ENCODE measurements at places on chromosomes 5 and 9.

DNA sequence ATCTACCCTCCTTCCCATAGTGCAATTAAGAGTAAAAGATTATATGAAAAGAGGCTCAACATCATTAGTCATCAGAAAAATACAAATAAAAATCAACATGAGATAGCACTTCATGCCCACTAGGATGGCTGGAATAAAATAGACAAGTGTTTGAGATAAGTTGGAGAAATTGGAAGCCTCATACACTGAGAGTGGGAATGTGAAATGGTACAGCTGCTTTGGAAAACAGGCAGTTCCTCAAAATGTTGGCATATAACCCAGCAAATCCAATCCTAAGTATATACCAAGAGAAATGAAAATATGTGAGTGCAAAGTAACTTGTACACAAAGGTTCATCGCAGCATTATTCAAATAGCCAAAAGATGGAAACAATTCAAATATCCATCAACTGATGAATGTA is 9.8 kb downstream of the SPATA31D3 start:
- DNase-seq: no peak

DNA sequence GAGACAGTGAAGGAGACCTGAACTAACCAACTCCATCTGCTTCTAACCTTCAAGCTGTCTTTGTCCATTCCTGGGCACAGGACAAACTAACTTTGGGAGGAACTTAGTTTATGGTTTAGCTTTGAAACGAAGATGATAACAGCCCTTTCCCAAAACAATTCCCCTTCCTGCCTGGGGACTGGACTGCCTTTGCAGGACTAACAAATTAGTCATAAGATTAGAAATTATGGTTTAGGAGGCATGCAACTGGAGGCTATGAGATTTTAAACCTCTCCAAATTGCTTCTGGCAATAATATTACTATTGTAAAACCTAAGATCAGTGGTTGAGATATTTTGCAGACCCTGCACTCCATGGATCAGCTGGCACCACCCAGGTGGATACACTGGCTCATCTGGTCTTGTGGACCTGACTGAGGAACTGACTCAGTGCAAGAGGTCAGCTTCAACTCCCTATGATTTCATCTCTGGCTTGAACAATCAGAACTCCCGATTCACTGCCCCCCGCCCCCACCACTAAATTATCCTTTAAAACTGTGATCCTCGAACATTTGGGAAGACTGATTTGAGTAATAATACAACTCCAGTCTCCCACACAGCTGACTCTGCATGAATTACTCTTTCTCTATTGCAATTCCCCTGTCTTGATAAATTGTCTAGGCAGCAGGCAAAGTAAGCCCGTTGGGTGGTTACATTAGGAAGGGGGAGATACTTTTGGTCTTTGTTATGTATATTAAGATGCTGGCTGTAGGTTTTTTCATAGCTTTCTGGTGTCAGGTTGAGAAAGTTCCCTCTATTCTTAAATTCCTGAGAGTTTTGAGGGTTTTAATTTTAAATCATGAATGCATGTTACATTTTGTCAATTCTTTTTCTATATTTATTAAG is 213.3 kb downstream of the TSSK1B start:
- DNase-seq: no peak

DNA sequence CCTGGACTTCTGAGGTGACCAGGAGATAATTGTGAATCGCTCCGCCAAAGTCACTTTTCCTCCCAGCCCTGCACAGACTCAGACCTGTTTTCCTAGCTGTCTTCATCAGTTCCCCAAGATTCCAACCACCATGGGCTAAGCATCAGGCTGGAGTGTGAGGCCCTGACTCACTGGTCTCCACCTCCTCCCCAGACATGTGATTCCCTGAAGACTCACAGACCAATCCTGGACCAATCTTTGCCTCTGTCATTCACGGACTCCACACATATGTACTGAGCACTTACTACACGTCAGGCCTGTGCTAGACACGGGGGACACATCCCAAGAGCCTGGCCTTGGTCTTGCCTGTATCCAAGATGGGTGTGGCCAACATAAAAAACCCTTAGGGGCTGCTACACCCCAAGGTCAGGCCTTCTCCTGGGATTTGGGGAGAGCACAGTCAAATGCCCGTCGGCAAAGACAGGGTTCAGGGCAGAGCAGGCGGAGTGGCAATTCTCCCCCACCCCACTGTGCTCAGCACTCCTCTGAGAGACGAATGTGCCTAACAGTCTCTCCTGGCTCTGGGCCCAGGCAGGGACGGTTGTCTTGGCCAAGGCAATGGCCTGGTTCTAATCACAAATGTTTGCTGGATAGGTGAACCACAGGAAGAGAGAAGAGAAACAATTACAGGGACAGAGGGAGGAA is 11.9 kb downstream of the EEIG1 start:
- no peak for DNase-seq

- DNase-seq: no peak
Measured at GRCh38 chr5:96197347-96197746, 235.7 kb upstream of the ELL2 start.

DNA sequence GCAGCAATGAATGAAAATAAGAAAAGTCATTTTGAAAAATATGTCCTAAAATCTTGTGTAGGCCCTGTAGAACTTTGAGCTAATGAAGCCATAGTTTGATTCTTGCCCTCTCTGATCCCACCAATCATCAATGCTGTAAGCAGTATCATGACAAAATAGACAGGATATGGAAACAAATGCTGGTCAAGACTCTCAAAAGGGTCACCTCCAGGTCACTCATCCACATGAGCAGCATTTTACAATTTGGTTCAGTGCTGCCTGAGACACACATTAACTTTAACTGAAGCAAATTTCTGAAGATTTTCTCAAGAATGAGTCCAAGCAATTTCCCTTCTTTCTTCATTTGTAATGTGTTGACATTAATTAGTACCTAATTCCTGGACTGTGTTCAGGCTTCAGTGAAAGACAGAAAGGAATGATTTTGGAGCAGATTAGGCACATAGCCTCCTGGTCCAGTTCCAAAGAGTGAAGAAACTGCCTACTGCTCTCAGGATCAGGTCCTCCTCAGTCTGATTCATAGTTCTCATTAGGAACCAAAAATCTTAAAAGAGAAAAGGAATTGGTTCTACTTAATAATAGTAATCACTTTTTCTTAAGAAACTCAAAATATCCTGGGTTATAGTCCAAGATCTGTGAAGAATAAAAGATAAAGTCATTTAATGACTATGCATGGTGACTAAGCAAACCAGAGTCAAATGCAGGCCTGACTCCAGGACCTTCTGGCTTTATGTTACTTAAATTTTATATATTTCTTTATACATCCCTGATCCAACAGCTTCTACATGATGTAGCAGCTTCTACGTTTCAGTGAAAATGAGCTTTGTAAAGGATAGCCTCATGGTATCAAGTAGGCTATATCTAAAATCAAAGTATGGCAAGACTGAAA is 192.1 kb upstream of the RGMB start:
- no peak for DNase-seq

DNA sequence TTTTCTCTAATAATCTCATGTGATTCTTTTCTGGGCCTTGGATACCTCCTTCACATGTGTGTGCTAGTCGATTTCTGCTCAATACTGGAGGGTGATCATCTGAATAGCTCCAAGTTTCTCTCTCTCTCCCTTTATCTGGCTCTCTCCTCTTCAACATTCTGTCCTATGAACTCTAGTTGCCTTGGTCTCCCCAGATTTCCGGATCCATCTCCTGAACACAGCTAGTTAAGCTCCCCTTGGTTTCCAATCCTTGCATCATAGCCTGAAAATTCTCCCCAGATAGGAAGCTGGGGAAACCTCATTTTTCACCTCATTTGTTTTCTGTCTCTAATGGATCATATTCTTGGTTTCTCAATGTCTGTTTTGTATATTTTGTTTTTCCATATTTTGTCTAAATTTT is 832.3 kb downstream of the MTRR start:
- no peak for DNase-seq

GRCh38 chr9:107178293-107178692 is 104.8 kb upstream of the RAD23B start:
- no peak for DNase-seq

GRCh38 chr5:94751460-94751859 is 133.0 kb downstream of the SLF1 start:
- no peak for DNase-seq

- DNase-seq: no peak
Measured at GRCh38 chr9:19102181-19102630, 498 bp downstream of the HAUS6 start.

DNA sequence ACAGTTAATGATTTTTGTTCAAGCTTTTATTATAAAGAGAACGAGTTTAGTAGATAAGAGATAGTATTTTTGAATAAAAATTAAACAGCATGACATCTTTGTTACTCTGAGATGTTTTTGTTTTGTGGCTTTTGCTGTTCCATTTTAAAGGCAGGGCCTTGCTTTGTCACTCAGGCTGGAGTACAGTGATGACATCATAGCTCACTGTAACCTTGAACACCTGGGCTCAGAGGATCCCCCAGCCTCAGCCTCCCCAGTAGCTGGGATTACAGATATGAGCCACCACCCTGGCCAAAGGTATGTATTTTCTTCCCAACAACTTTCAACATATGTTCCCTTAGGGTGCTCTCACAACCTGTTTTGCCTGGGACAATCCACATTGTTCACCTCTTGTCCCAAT is 730.9 kb upstream of the RGMB start:
- no peak for DNase-seq

DNA sequence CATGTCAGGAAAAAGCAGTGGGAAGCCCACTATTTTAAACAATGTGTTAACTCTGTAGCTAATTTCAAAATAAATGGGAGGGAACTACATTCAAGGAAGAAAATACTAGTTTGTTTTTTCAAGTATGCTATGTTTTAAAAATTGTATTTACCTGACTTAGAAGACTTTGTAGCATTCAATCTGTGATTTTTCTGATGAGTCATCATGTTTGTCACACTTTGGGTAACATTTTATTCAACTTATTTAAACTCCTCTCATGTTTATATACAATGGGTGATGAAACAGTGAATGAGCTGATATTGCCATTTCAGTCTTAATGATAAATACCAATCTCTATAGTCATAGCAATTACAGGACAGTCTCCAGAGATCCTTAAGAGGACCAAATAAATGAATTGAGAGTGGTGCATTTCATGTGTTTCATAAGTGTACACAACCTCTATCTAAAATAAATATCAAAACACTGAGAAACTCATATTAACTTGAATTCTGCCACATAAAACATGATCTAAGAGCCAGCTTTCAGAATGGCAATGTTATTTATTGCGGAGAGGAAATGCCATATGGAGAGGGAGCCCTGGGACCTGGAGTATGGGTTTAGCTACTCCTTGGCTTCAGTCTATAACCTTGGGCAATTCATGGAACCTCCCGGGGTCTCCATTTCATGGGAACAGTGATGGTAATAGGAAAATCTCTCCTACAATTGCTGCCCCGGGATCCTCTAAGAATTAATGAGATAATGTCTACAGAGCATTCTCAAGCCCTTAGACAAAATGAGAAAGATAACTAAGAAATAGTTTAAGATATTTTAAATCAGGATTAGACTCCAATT is 913.9 kb downstream of the TLE4 start:
- DNase-seq: no peak

DNA sequence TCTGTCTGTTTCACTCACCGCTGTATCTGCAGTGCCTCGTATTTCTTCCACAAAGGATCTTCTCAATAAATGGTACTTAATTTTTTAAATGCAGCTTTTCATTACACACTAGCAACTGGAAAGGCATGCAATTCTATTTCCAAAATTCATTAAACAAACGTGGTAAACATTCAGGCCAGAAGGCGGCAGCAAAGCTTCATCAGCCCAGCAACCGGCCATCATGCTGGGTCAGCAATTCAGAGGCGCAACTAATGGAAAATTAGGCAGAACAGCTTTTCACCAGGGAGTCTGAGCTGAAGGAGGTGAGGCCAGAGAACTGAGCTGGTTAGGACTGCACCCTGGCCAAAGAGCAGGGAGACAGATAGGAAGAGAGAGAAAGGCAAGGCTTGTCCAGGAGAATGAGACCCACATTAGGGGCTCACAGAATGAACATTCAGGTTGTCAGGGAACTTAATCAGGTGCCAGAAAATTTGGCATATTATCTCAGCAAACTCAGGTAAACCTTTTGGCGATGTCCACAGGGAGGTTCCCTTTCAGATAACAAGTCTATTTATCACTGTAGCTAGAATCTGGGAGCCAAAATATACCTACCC is 17.7 kb upstream of the RNF180 start:
- no peak for DNase-seq

- no peak for DNase-seq
Measured at GRCh38 chr9:16680541-16680940, 189.9 kb downstream of the BNC2 start.

DNA sequence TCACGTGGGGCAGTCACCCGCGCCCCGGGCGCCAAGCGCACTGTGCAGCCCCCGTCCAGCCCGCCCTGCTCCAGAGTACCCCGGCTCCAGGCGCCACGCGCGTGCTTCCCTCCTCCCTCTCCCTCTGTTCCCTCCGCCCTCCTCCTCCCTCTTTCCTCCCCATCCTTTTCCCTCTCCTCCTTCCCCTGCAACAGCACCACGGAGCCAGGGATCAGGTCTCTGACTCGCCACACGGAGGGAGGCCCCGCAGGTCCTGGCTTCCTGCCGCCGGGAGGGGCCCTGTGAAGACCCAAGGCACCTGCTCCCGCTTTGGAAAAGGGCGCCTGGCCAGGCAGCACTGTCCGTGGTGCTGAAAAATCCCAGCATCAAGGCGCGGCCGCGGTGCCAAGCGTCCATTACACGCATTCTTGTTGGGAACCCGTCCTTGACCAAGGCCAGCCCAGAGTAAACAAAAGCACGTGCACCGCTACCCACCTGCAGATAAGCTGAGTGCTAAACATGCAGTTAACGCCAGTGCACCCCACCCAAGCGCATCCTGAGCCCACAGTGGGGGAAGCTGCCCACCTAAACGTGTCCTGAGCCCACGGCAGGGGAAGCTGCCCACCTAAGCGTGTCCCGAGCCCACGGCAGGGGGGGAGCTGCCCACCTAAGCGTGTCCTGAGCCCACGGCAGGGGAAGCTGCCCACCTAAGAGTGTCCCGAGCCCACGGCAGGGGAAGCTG is 21.7 kb downstream of the SLC6A18 start:
- no peak for DNase-seq

GRCh38 chr5:1201327-1202025 is at the start of gene SLC6A19:
Gene SLC6A19 (plus strand): TSS chr5:1201595. CDS start chr5:1201651, 56 bp downstream.
- DNase-seq: no peak

- no peak for DNase-seq
Measured at GRCh38 chr5:159788835-159789331, 127.4 kb upstream of the ADRA1B start.

DNA sequence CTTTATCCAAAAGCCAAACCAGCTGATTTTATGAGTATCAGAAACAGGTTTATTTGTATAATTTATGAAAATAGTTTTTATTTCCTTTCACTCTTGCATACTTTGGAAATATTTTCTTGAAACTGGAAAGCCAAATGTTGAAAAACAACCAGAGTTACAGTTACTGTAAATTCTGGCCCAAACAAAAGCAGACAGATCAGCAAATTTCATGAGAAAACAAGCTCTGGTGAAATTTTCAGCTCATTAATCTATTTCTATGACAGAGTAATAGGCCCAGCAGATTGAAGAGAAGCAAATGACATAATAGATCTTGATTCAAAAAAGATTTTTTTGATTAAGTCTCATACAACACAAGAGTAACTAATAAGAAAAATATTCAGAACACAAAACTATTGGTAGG is 182.7 kb downstream of the ENC1 start:
- no peak for DNase-seq

- DNase-seq: no peak
Measured at GRCh38 chr9:83000765-83001164, 62.2 kb downstream of the RASEF start.

GRCh38 chr5:177198738-177199137 is 65.2 kb downstream of the NSD1 start:
- DNase-seq: no peak

- no peak for DNase-seq
Measured at GRCh38 chr5:41219658-41220269, 6.4 kb upstream of the C6 start.

Data from SIG-M5 (cell line).